ENCODE measurements at places on chromosomes 5 and 9.

- DNase-seq, result no peak
Observed at GRCh38 chr9:100739208-100739607, 161.3 kb downstream of the CAVIN4 start.

DNA sequence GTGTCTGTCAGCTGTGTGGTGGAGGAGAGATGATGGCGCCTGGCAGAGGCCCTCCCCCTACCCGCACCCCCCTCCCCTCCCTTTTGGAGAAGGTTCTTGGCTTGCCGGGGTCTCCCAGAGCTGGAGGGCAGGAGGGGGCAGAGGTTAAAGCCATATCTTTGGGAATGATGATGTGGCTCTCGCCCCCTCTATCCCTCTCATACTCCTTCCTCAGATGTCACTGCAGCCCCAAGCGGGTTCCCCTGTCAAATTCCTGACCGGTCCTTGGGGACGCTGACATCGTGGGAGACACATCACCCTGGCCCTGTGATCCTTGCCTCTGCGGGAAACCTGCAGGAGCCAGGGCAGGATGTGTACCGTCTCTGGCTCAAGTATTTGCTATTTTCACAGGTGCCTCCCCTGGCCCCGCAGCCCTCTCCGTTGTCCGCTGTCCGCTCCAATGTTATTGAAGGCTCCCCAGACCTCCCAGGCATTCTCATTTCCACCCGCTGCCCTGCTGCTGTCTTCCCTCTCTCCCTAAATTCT is 109.5 kb downstream of the FOXD1 start:
- no peak for DNase-seq

DNA sequence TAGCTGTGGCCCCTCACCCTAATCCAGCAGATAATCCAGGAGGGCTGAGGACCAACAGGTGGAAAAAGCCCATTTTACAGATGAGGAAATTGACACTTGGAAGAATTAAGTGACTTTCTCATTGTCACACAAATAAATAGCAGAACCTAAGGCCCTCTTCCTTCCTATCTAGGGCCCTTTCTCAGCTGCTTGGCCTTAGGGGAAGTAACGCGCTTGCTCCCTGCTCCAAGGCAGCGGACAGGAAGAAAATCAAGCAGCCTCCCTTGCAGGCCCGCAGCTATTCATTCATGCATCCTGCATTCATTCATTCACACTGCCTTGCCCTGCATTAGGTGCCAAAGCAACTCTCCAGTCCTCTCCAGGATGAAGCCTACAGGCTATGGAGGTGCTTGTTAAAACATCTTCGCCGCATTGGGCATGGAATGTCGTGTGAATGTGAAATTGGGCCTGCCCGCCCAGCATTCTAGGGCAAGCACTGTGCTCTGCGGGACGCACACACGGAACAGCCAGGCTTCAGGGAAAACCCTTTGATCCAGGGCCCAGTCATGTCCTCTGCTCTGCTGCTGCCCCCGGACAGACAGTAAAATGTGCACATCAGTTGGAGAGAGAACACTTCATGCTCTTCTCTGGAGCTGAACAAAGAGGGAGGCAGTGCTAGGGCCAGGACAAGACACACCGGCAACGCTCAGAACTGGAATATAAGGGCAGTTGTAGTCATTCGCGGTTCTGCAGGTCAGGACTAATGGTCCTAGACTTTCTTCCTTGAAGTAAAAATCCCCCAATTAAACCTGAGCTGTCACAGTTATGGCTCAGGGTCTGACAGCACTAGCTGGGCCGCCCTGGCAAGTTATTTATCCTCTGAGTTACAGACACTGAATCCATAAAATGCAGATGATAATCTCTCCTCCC is 166.0 kb downstream of the COL23A1 start:
- no peak for DNase-seq

GRCh38 chr5:138702166-138703077 is 50.8 kb upstream of the CTNNA1 start:
- DNase-seq, result no peak

DNA sequence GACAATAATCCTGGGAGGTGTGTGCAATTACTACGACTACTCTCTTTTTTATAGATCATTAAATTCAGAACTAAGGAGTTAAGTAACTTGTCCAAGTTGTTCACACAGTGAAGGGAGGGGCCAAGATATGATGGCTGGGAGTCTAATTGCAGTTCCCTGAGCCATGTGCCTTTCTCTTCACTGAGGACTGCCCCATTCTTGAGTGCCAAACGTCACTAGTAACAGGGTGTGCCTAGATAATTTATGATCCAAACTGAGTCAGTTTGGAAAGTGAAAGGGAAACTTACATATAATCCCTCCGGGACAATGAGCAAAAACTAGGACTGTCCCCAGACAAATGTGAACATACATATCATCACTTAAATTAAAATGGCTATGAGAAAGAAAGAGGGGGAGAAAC is 20.2 kb downstream of the IL7R start:
- DNase-seq, result no peak

GRCh38 chr5:113203916-113204315 is 227.3 kb downstream of the DCP2 start:
- no peak for DNase-seq

DNA sequence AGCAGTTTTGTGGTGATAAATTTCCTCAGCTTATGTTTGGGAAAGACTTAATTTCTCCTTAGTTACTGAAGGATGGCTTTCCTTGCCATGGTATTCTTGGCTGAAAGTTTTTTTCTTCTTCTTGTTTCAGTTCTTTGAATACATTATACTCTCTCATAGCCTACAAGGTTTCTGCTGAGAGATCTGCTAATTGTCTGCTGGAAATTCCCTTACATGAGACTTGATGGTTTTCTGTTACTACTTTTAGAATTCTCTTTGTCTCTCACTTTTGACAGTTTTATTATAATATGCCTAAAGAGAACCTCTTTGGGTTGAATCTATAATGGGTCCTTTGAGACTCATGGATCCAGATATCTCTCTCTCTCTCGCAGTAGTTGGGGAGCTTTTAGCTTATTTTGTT is 693.6 kb downstream of the PRELID2 start:
- DNase-seq, result no peak

DNA sequence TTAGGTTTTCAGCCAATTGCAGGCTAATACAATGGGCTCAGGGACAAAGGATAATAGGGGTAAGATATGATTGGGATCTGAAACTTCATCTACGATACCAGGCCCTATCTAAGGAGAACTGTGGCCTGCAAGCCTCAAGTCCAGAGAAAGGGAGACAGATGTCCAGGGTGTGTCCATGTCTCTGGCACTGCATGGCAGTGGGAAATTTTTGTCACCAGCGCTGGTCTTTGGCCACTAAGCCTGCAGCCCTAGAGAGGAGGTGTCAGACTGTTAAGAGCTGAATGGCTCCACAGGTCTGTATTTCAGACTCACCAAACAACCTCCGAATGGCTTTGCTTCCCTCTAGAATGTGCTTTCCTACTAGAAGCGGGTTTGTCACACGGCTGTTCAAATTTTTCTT is 6.6 kb upstream of the CNOT6 start:
- no peak for DNase-seq

DNA sequence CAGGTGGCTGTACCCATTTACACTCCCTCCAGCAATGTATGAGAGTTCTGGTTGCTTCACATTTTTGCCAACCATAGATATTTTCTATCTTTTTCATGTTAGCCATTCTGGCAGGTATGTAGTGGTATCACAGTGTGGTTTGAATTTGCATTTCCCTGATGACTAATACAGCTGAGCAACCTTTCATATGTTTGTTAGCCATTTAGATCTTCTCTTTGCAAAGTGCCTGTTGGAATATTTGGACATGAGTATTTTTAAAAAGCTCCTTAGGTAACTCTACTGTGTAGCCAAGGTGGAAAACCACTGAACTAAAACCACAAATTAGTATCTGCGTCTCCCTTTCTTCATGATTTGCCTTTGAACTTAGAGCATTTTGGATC is 31.9 kb downstream of the IRF1 start:
- DNase-seq, result no peak

DNA sequence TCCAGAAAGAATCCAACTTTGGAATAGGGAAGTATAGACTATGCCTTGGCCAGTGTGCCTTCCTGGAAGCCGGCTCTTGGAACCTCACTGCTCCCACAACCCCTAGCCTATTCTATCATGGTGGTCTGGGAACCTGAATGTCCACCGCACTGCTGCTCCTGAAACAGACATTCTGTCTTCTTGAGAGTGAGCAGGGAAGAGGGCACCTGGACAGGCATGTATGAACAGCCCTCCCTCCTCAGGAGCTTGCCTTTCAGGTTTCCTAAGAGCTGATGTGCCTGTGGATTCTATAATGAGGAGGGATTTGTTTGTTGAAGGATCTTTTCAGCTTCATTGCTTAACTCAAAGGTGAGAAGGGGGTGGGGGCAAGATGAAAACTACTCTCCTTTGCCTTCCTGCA is 55.1 kb upstream of the XPA start:
- no peak for DNase-seq

DNA sequence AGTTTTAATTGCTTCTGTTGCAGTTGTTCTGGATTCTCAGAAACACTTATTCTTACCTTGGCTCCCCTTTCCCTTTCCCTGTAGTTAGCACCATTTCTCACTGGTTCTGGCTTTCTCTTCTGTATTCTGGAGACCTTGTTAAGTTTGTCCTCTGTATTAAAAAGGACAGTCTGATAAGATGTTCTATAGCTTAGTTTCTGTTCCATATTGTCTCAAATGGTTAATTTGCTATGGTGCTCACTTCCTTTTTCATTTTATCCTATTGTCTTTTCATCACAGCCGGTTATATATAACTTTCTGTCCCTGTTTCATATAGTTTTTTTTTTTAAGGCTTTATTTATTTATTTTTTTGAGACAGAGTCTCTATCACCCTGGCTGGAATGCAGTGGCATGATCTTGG is 41.4 kb upstream of the KIAA1958 start:
- DNase-seq, result no peak

DNA sequence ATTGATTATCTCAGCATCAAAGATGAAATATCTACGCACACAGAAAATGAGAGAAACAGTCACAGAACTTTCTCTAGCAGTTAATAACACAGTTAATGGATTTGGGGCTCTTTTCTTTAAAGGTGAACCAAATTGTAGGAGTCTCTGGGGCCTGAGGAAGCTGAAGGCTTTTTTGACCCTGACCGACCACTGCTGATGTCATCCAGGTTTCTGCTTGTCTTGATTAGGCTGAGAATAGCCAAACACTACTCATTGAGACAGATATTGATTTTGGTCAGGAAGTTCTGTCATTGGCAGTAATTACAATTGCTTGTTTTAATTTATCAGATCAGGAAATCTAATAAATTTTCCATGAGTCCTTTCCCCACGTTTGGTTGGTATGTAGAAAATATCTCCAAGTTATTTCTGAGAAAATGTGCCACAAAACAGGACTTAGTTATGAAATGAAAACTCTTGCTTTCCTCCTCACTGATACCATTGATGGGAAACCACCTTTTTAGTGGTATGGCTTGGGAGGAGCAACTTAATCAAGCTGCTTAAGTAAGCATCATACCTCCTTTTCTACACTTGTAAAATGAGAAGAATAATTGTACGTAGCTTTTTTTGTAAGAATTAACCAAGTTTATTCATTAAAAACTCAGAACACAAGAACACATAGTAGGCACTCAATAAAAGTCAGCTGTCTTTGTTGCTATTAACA is 19.7 kb downstream of the CARTPT start:
- no peak for DNase-seq

GRCh38 chr9:134265078-134265477 is 61.2 kb upstream of the RXRA start:
- no peak for DNase-seq

DNA sequence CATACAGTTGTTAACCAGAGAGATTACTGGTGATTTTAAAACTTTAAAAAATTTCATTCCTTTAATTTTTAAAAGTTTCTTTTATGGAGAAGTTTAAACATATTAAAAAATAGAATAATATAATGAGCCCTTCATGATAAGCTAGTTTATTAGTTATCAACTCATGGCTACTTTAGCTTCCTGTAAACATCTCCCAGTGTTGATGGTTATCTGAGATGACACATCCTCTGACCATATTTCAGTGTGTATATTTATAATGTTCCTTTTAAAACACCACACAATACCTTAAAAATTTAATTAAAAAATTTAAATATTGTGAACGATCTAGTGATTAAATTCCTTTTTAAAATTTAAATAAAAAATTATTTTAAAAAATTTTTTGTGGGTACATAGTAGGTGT is 74.1 kb downstream of the IPO11 start:
- DNase-seq, result no peak

DNA sequence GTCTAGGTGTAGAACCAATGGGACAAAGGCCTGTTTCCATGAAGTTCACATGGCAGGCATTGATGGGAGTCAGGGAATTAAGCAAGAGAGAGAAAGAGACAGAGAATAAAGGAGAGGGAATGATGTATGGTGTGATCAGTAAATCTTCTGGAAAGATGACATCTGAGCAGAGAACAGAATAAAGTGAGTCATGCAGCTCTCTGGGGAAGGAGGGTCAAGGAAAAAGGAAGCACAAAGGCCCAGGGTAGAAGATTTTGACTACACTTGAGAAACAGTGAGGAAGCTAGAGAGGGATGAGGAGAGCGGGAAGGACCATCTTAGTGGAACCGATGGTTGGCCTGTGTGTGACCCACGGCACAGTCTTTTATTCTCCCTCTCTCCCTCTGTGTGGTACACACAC is 425.9 kb downstream of the SPOCK1 start:
- no peak for DNase-seq

- peak; percentile 39 for DNase-seq
Observed at GRCh38 chr9:124869466-124869985, 7.6 kb downstream of the ARPC5L start.

DNA sequence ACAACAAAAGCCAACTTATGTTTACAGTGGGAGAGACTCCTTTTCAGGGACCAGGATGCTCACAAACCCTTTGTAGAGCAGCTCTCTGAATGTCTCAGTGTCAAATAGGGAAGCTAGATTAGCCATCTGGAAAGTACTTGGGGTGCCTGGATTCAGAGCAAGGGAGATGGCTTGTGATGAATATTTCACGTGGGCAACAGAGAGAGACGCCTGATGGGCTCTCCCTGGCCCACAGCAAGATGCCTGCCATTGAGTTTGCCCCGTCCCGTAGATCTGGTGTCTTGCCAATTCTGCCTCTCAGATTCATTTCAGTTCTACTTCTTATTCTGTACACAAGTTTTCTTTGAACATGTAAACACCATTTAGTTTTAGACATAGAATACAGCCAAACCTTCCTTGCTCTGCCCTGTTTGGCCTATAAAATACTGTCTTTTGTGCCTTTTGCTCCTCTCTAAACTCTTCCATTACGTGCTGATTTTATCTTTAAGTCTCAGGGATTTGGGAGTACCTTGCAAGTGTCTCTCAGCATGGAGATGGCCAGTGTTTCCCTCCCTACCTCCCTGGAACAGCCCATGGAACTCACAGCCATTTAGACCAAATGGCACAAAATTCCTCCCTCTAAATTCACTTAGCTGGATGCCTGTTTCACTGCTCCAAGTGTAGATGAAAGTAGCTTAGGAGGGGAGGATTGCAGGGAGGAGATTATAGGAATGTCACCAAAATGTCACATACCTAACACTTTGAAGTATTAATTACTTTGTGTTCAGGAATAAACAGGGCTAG is 234.3 kb downstream of the SAXO1 start:
- DNase-seq, result no peak

- DNase-seq, result no peak
Observed at GRCh38 chr5:138339464-138339863, 1.4 kb downstream of the FAM53C start.

GRCh38 chr9:97418880-97419279 is 7.0 kb downstream of the TDRD7 start:
- DNase-seq, result no peak
